ENCODE measurements at places on chromosomes 13 and 19.

GRCh38 chr19:34504809-34505291 is 23.3 kb downstream of the WTIP start:
- DNase-seq = no peak

DNA sequence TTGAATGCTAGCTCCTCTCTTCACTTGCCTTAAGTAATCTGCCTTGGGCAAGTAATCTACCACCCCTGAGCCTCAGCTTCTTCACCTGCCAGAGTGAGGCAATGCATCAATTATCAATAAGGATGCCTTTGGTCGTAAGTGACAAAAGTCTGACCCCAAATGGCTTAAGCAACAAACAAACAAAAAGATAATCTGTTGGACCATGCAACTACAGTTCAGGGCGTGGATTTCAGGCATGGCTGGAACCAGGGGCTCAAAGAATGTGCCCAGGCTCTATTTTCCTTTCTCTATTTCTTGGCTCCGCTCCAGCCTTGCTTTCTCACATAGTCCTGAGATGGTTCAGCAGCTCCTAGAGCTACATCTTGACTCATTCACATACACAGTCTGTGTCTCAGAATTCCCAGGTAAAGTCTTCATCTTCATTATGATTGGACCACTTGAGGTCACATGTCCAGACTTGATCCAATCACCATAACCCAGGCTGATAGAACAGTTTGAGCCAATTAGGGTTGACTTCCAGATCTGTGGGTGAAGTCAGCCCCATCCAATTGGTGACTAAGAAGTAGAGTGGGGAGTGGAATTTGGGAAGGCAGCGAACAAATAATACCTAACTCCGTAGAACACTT is 29.6 kb downstream of the ACSBG2 start:
- DNase-seq = no peak

- DNase-seq = no peak
Measured at GRCh38 chr13:66219506-66219905, 1010.6 kb downstream of the PCDH9 start.

- DNase-seq = peak; percentile 57
Measured at GRCh38 chr19:42433503-42434260, 6.5 kb upstream of the LIPE start.

DNA sequence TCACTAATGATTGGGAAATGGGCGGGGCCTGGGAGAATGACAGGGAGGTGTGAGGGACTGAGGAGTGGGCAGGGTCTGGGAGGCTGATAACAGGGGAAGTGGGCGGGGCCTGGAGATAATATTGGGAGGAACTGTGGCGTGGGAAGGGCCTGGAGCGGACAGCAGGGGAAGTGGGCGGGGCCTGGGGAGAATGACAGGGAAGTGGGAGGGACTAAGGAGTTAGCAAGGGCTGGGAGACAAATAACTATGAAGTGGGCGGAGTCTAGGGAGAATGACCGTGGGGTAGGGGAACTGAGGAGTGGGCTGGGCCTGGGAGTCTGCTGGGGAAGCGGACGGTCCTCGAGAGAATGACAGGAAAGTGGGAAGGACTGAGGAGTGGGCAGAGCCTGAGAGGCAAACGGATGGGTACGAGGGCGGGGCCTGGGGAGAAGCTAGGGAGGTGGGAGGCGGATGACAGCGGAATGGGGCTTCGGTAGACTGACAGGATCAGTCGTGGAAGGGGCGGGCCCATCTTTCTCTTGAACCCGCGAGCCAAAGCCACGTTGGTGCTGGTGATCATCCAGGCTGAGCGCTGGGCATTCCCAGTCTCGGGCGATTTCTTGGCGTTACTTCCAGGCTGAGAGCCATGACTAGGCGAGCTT is 14.0 kb upstream of the TUBB4A start:
- DNase-seq = peak; percentile 80

DNA sequence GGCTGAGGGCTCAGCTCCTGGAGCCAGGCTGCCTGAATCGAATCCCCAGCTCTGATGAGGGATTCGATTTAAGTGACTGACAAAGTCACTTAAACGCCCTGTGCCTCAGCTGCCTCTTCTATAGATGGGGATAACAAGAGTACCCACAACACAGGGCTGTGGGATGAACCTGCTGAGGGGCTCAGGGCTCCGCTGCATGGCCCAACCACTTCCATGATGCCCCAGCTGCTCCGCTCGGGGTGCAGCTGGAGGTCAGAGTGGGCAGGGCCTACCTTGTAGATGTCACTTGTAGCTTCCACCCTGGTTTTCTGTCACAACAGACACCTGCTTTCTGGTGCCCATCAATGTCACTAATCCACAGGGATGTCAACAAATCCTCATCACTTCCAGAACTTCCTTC is 39.2 kb downstream of the STK24 start:
- DNase-seq = no peak

DNA sequence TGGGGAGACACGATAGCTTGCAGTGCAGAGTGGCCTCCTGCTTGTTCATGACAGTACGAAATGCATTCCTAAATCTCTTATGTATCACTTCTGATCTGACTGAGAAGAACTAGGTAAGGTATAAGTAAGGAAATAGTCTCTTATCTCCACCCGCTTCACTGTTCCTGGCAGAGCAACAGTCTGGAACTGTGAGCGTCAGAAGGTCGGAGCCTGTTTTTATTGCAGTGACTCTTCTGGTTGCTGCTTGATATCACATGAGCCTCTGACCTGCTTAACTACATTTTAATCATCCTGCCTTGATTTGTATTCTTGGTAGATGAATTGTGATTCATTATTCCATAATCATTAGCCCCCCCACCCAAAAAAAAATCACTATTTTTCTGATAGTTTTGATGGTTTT is 69.0 kb downstream of the COL4A2 start:
- DNase-seq = no peak

DNA sequence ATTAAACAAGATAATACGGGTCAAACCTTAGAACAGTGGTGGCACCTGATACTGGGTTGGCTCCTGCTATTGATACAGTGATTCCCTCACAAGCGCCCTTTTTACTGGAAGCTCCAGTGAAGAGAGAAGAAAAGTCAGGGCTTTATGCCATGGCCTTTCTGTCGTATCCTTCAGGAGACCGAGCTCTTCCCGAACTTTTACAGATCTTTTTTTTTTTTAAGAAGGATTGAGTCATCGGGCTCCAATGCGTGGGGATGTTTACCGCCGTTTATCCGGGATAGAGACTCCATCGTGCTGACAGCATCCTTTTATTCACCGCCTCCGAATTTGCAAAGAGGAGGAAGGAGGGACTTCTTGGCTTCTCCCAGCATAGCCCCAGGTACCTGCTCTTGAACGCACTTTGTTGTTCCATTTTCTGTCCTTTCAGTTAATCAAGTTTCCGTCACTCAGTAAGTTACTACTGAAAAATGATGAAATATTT is 574 bp downstream of the ZNF227 start:
- DNase-seq = no peak

DNA sequence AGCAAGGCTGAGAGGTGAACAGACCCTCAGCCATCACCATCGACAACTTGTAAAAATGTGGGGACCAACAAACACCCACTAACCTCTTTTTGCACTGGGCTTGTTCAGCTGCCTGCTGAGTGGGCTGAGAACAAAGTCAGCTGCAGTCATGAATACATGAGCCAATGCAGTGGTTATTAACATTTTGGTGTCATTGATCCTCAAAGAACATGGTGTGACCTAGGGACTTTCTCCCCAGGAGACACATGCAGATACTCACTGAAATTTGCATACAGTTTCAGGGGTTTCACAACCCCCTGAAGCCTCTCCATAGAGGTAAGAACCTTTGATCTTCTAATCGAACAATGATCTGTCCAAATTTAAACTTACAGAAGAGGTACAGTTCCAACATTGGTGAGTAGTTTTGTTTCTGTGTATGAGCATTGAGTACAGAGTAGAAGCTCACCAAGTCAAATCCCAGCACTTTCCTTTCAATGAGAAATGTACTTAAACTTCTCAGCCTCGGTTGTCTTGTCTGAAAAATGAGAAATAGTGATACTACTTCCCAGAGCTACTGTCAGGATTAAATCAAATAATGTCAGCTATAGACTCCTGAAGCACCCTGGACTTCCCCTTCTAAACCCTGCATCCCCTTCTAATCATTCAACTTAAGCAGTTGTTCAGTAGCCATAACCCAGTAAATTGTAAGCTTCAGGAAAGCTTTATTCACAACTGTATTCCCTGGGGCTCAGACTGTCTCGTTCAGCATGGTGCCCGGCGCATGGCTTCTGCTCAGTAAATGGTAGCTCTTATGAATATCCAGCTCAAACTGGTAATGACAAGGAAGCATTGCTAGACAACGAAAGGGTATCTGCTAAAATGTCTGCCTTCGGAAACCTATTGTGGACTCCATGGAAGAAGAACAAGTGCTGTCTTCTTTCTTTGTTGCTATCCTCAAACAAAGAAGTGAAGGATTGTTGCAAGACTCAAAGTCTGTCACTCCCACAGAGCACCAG is 148.7 kb downstream of the FOXO1 start:
- DNase-seq = peak; percentile 45

DNA sequence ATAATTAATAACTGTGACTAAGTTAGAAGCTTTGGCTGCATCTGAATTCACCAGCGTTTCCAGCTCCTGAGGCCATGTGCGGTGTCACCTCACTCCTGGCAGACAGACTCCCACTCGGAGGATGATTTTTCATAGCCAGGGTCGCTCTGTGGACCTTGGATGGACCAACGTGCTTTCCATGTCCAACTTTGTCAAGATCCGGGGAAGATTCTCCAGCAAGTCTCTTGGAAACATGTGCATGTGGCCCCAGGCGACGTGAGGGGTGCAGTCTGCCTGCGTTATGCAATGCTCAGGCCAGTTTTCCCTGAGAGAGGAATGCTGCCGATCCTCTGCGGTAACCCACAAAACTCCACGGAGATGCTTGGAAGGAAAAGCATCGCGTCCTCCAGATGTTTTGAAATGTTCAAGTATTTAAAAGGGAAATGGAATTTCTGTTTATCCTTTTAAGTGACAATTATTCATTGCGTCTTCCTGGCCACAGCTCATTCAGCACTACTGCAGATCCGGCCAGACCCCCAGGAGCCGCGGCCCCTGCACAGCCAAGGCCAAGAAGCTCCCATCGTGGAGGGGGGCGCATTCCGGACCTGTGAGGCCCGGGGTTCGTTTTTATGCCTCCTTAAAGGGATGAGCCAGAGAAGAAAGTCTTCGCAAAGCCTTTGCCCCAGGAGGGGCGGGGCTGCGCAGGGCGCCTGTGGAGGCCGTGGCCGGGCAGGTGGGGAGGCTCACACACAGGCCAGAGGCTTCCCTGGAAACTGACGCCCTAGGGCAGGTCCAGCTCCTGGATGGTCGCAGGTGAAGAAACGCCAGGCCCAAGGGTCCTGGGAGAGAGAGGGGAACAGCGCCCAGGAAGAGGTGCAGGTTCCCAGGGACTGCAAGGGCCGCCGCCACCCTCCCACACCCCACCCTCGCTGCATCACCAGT is 46.0 kb downstream of the C13orf46 start:
- no peak for DNase-seq

DNA sequence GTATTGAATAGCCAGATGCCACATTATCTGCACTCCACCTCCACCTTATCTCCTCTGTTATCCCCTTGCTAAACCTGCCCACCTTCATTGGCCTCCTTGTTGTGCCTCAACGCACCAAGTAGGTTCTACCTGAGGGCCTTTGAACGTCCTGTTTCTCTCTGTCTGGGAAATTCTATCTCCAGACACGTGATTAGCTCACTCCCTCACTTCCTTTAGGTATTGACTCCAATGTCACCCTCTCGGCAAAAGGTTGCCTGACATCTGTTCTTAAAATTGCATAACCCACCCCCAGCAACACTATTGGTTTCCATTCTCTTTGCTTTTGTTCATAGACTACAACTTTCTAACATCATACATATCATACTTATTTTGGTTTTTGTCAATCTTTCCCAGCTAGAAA is 56.5 kb upstream of the MEDAG start:
- DNase-seq = no peak

GRCh38 chr19:9641810-9642209 is 20.8 kb upstream of the ZNF561 start:
- no peak for DNase-seq

DNA sequence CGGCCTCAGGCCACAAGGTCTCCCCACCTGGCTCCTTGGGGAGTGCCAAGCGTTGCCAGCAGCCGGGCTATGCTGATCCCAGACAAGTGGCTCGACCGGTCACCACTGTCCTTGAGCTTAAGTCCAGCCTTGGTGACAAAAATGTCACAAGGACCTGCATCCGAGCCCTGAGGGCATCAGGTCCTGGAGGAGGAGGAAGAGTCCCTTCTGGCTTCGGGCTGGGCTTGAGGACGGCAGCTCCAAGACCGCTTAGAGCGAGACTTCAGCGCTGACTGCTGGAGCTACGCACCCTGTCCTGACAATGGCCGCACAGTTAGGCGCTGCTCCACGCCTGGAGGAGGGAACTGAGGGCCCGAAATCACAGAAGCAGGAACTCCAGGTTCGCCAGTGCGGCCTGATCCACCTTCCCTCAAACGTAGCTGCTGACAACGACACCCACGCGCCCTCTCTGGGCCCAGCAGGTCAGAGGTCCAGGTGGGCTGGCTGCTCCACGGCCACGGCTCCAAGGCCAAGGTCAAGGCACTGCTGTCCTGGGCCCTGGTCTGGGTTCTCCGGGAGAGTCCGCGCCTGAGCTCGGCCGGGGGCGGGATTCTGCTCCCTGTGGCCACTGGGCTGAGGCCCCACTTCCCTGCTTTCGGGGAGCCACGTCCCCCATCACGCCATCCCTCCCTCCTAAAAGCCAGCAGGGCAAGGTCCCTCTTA is 7.0 kb downstream of the SBNO2 start:
- DNase-seq = no peak

- DNase-seq = no peak
Measured at GRCh38 chr13:111356795-111357194, 36.4 kb downstream of the TEX29 start.

DNA sequence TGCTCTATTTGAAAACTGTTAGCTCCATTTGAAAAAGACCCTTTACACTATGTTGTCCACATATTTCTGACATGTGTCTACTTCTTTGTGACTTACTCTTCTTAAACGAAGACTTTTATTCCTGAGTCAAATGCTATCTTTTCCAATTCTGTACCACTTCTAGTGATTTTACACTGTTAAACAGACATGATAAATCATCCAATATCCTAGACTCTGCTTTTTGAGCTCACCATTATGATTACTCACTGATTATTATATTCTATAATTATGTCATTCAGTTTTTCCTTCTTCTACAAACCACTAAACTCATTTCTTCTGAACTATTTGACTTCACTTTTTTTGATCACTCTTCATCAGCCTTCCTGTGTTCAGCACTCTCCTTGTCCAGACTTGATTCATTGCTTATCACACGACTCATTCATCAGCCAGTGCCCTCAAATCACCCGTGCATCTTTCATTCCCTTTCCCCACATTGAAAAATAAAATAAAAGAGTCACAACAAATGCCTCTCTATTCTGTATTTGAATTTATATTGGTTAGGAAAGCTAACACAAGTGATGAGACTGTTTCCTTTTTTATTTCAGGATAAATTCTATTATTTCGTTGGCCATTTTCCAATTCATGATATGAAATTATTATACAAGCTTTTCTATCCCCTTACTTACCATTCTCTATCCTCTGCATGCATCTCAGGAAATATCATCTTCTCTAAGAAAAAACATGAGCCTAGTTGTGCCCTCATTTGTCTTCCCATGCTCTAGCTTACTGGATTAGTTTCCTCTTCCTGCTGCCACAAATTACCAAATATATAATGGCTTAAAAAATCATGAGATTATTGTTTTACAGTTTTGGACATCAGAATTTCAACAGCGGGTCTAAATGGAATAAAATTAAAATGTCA is 1482.1 kb upstream of the MIR17HG start:
- no peak for DNase-seq

- DNase-seq = no peak
Measured at GRCh38 chr13:96460609-96461008, 370.7 kb downstream of the HS6ST3 start.

GRCh38 chr19:53642381-53643099 is 10.7 kb downstream of the DPRX start:
- no peak for DNase-seq

- no peak for DNase-seq
Measured at GRCh38 chr13:24649688-24650043, 30.5 kb upstream of the ATP12A start.
